Sciatic nerve (tissue), 2 donors: ENCODE measurements at places on chromosomes 2 and 18. TPM values are rescaled to one million over a fixed set of nuclear protein-coding genes. Genes with fewer than 3 reads are reported as not detected.

NAPG gene
- total RNA-seq = 40.0 TPM

CYP27A1 gene
- 51.8 TPM for total RNA-seq

KYNU gene
- total RNA-seq = 6.0 TPM

CAPN13 gene
- 0.98 TPM for total RNA-seq

PECR gene
- total RNA-seq = 15.1 TPM

CIB4 gene
- total RNA-seq = not detected

KLHL41 gene
- 1.8 TPM for total RNA-seq

ALPG gene
- not detected for total RNA-seq

LYG1 gene
- total RNA-seq = 2.1 TPM

- DNase-seq = no peak
These were observed 4.5 kb upstream of the LIMS2 start for GRCh38 chr2:127679680-127680361.

- DNase-seq = no peak
These were observed 24.9 kb upstream of the SLC3A1 start for GRCh38 chr2:44250376-44250775.

DNA sequence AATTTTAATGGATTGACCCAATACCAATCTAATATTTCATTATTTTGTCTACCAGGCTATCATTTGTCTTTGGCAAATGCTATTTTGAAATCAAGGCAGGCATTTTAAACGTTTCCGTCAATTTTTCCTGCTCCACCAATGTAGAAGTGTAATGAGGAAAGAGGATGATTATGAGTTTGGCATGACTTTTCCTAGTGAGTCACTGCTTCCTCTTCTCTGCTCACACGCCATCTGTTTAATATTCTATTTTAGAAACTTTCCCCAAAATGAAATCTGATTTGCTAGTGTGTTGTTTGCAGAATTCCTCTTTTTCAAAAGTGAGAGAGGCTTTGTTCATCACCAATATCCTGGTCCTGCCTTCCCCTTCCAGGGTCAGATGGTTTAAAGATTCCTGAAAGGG lies 42.5 kb upstream of the PID1 start:
- DNase-seq = no peak

DNA sequence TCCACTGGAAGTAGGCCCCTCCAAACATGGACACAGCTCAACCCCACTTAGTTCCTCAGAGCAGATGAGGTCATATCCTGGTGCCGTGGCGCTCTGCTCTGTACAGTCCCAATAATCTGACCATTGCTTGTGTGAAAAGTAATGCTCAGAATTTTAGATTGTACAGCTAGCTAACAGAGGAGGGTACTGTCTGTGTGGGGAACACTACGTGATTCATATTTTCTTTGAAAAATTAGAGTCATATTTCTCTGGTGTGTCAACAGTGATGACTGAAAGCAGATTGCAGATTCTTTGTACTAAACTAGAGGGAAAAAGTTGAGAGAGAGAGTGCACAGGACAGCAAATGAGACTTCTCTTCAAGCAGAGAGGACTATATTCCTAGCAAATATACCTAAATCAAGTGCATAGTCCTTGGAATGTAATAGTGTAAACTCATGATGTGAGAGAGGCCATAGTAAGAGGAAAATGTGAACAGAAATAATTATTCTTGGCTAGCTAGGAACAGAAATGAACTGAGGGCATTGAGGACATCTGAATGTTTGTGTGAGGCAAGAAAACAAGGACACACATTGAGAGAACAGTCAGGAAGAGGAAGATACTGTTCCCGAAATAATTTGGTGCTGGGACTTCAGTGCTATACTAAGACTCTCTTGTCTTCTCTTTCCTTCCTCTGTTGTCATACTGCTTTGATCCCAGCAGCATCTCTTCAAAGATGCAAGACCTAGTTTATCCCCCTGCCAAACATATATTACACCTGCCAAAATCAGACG lies 157.0 kb upstream of the RND3 start:
- no peak for DNase-seq

- DNase-seq = no peak
These were observed 537.7 kb upstream of the PKDCC start for GRCh38 chr2:41510108-41510507.

DNA sequence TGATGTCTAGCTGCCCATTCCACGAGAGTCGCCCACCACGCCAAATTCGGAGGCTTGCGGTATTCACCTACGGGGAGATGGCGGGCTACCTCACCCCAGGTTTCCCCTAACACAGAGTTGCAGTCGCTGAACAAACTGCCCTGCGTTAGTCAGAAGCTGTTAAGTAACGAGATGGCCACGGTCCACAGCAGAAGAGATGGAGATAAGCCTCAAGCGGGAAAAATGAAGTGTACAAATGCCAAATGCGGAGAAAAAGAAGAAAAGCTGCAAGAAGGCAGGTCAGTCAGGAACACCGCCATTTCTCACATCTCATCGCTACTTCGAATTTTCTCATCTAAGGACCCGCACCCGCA lies 425 bp downstream of the ASB3 start:
- DNase-seq = no peak

GRCh38 chr2:199850218-199850717 lies 724 bp downstream of the FTCDNL1 start:
- DNase-seq = no peak

GRCh38 chr2:191759680-191760079 lies 81.7 kb downstream of the NABP1 start:
- no peak for DNase-seq

- DNase-seq = no peak
These were observed 61.4 kb downstream of the PRPF40A start for GRCh38 chr2:152655880-152656279.

GRCh38 chr2:164967781-164968228 lies 12.5 kb upstream of the SLC38A11 start:
- no peak for DNase-seq

- DNase-seq = no peak
These were observed 174.5 kb downstream of the MYCN start for GRCh38 chr2:16114836-16115235.

DNA sequence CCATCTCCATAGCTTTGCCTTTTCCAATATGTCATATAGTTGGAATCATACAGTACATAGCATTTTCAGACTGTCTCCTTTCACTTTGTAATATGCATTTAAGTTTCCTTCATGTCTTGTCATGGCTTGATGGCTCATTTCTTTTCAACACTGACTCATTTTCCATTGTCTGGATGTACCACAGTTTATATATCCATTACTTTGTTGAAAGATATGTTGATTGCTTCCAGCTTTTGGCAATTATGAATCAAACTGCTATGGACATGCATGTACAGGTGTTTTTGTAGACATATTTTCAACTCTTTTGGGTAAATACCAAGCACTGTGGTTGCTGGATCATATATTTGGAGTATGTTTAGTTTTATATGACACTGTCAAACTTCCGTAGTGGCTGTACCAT lies 26.3 kb downstream of the ACSL3 start:
- no peak for DNase-seq

GRCh38 chr2:115771516-115771915 lies 1329.1 kb downstream of the DPP10 start:
- no peak for DNase-seq

DNA sequence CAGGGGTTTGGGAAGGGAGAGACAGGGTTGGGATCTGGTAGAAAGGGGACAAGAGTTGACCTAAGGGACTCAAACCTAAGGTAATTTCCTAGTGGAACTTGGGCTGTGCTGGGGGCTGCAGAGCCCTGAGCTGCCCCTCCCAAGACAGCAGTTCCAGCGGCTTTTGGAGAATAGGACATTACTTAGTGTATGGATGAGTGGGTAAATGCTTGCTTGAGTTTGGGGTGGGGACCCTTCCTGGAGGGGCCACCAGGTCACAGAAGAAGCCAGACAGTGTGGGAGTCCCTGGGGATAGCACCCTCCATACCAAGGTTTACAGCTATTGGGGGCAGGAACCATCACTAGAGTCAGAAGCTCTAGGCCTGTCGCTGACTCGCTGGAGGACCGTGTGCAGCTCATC lies 111.5 kb downstream of the CAPN13 start:
- no peak for DNase-seq

DNA sequence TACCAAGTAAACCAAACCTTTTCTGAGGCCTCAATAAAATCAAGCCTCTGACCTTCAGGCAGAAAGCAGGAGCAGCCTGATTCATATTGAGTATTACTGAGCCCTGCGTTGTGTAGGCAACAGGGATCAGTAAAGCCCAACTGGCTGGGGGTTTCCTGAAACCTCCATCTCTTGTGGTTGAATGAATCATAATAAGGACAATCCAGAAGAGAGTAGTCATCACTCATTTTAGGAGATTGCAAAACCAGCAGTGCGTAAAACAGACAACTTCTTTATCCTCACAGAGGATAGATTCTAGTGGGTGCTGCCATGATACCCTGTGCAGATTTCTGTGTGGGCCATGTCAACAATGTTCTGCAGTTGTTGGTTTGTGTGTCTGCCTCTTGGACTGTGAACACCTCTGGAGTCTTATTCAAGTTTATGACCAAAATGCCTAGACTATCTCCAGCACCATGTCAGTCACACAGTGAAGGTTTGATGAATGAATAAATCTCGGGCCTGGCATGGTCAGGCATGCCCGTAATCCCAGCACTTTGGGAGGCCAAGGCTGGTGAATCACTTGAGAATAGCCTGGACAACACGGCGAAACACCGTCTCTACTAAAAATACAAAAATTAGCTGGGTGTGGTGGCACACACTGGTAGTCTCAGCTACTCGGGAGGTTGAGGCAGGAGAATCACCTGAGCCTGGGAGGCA lies 51.8 kb upstream of the RAB27B start:
- no peak for DNase-seq

DNA sequence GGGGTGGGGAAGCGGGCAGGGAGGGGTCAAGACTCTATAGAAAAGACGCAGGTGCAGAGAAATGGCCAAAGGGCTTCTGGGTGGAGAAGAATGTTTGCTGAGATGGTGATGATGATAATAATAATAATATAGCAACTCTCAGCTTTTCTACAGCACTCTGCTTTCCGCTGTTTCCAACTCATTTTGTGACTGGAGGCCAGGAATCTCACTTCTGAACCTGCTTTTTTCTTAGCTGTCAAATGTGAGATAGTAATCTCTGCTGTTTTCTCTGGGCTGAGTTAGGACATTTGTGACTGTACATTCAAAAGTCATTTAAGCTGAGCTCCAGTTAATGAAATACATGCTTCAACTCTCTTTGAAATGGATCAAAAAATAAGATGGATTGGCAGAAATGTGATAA lies 58.4 kb downstream of the TNS1 start:
- DNase-seq = no peak

- no peak for DNase-seq
These were observed 48.5 kb downstream of the IL1R2 start for GRCh38 chr2:102040229-102040628.

- no peak for DNase-seq
These were observed 6.0 kb upstream of the CRYBA2 start for GRCh38 chr2:218999021-218999880.

DNA sequence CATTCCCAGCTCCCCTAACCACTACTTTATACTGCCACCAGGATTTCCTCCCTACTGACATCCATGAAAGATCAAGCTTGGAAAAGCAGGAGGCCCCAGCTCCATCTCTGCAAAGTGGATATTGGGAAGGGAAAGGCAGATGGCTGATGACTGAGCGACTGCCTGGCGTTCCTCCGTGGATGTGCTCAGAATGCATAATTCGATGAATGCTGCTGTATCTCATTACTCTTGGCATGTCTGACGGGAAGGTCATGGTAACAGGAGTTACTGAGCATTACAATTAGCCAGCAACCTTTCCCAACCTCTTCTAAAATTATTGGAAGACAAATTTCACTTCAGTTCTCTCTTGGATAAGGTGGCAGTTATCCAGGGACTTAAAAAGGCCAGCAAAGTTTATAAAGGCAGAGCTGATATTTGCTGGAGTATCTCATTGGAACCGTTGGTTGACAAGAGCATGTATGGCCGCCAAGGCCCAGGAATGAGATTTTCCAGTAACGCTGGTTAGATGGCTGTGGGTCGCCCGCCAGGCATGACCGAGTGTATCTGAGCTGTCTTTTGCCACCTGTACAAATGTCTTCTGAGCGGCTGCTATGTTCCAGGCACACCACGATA lies 34.5 kb downstream of the KCNE4 start:
- DNase-seq = no peak

DNA sequence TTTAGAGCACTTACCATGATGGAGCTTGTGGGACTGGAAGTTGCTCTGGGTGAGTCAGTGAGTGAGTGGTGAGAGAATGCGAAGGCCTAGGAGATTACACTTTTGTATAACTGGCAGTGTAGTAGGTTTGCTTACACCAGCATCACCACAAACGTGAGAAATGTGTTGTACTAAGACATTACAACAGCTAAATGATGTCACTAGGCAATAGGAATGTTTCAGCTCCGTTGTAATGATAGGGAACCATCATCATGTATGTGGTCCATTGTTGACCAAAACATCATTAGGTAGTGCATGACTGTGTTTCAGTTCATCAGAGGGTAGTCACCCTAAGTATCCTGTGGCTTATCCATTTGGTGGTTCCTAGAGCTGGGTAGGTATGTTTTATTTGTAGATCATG lies 11.9 kb downstream of the ZNF407 start:
- no peak for DNase-seq

DNA sequence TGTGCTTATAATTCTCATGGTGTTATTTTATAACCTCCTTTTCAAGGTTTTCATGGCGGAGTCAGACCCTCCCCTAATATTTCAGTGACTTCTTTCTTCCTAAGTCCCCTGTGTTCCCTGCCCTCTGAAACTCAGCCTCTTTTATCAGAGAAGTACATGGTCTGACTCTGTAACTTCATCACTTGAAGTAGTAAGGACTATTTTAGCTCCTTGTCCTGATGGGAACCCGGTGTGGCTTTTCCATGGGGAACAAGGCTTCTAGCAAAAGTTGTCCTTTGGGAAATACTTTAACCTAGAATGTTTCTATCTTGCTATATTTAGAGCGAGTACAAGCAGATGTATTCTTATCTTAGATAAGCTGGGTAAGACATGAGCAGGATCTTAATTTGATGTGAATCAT lies 117.5 kb downstream of the TRIB2 start:
- no peak for DNase-seq

DNA sequence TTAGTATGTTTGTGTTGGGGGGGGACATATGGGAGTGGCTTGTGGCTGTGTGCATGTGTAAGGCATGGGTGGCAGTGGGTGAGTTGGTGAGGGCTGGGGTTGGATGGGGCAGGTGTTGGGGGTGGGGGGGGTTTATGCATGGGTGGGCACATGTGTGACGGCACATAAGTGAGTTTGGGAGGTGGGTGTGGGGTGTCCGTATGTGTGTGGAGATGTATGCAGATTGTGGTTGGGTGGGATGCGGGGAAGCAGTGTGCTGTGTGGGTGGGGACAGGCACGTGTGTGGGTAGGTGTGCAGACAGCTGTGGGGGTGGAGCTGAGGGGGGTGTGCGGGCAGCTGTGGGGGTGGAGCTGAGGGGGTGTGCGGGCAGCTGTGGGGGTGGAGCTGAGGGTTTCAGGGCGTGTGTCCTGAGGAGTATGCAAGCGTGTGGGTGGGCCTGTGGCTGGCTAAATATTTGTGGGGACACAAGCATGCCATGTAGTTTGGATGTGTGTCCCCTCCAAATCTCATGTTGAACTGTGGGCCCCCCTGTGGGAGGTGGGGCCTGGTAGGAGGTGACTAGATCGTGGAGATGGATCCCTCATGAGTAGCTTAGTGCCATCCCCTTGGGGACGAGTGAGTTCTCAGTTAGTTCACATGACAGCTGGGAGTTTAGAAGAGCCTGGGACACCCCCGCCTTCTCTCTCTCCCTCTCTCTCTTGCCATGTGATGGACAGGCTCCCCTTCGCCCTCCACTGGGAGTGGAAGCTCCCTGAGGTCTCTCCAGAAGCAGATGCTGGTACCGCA lies 59.4 kb downstream of the ANKMY1 start:
- DNase-seq = peak; percentile 18
